ENCODE measurements at places on chromosomes 12 and 14. TPM values are rescaled to one million over a fixed set of nuclear protein-coding genes. Genes with fewer than 3 reads are reported as not detected.
A peak's percentile ranks its signal among the peaks of the same experiment; 100 is the strongest.

DNA sequence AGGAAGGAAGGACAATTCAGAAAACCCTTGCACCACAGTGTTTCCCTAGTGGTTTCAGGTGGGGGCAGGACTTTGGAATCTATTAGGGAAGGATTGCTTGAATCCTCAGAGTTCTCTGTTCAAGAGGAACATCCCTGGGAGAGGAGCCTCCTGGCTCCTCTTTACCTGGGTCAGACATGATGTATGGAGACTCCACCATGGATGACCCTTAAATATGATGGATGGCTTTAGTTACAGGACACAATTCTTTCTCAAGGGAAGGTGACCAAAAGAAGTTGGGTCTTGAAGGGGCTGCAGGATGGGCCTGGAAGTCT, 396.6 kb downstream of the NRXN3 start:
- DNase-seq = peak; percentile 2
- H3K27me3 ChIP-seq = no peaks in the 10 kb centered on the region
- H3K4me1 ChIP-seq = peaks cover 12% of the 10 kb centered on the region
- no peaks in the 10 kb centered on the region for H3K36me3 ChIP-seq

L2HGDH gene
- 8.7 TPM for total RNA-seq

PRH2 gene
- total RNA-seq = not detected

GRCh38 chr14:72892103-72892878, 1.6 kb downstream of the DPF3 start:
- peaks cover 25% of the 10 kb centered on the region for H3K4me1 ChIP-seq
- no peaks in the 10 kb centered on the region for H3K36me3 ChIP-seq
- H3K27me3 ChIP-seq = peaks cover 91% of the 10 kb centered on the region
- H3K4me3 ChIP-seq = peak overlapping the region; percentile 75
- H3K27ac ChIP-seq = no peak overlapping the region
